ENCODE measurements at places on chromosomes 3 and 15.

- no peak for DNase-seq
Measured at GRCh38 chr3:3579658-3580057, 219.6 kb upstream of the LRRN1 start.

GRCh38 chr3:71406972-71407810, 176.3 kb downstream of the FOXP1 start:
- no peak for DNase-seq

GRCh38 chr3:17979911-17980310, 237.5 kb upstream of the TBC1D5 start:
- DNase-seq = no peak

GRCh38 chr3:42652611-42653302, 740 bp upstream of the ZBTB47 start:
- DNase-seq = peak; percentile 7

- DNase-seq = no peak
Measured at GRCh38 chr3:44098656-44099415, 142.8 kb upstream of the TOPAZ1 start.

- DNase-seq = no peak
Measured at GRCh38 chr3:140395134-140396075, 282.5 kb upstream of the TRIM42 start.

DNA sequence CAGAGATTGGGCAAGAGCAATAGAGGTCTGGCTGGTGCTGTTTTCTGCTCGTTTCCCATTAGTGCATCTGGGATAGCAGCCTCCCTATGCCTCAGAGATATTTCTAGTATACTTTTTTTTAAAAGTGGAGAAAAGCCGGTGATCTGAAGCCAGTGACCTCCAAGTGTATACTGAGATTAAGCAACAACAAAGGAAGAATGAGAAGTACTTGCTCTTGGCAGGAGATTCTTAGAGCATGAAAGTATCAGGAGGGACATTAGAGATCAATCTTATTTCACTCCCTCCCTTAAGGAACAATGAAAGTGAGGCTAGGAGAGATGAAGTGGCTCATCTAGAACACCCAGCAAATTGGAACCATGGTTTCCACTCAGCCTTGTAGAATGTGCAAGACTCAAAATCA, 423.3 kb downstream of the SOX2 start:
- no peak for DNase-seq

- DNase-seq = no peak
Measured at GRCh38 chr3:28940530-28940929, 340.3 kb upstream of the RBMS3 start.

DNA sequence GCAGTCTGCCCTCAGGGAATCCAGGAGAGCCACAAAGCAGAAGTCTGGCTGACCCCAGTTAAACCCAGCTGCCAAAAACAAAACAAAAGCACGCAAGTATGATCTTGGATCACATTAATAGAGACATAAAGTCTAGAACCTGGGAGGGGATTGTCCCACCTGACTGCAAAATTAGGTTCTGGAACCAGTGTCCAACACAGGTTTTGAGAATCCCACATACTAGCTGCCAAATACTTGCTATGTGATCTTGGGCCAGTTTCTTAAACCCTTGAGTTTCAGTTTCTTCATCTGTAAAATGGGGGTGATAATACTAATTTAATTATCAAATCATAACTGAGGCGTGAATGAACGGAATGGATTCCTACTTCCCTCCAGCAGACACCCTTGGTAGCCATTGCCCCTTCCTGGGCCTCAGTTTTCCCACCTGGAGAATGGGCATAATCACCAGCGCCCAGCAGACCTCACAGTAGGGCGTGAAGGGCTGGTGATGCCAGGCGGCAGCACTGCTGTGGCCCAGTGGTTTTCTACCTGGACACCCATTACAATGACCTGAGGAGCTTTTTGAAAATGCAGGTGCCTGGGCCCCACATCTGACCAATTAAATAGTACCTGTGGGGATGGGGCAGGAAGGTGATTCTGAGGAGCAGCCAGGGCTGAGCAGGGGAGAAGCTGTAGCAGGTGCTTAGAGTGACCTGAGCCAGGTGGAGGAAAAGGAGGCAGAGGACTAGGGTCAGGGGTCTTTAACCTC, 32.2 kb downstream of the GRIP2 start:
- DNase-seq = no peak

GRCh38 chr3:168544097-168544957, 448.6 kb upstream of the GOLIM4 start:
- no peak for DNase-seq

DNA sequence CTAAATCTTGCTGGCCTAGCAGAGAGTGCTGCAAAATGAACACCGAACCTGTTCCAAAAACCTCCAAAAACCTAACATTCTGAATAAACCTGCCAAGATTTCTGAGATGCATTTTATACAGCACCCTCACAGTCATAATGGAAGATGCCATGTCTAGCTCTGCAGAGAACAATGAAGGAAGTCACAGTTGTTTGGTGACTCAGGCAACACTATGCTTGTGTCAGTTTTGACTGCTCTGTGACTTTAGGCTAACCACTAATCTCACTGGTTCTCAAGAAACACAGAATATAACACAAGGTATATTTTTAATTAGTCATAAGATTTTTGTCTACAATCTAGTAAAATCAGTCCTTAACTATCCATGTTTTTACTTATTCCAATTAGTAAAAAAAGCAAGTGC, 606.6 kb downstream of the TBL1XR1 start:
- DNase-seq = no peak

DNA sequence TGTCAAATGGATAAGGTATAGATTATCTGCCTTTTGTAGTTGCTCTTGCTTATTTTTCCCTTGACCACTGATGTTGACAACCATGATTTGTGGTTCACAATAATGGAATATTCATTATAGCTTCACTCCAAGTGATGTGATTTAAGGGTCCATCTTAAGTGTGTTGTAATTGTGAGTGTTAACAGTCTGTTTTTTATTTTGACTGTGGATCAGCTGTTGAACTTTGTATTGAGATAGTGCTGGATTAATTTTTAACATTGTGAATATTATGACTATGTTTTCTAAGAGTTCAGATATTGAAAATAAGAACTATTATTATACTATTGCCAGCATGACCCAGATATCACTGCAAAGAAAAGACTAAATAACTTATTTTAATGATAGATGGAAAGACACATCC, 8.6 kb upstream of the GASK1A start:
- no peak for DNase-seq

GRCh38 chr3:195007766-195008165, 263.2 kb downstream of the XXYLT1 start:
- DNase-seq = no peak

- no peak for DNase-seq
Measured at GRCh38 chr15:99692825-99693224, 40.4 kb downstream of the LYSMD4 start.

DNA sequence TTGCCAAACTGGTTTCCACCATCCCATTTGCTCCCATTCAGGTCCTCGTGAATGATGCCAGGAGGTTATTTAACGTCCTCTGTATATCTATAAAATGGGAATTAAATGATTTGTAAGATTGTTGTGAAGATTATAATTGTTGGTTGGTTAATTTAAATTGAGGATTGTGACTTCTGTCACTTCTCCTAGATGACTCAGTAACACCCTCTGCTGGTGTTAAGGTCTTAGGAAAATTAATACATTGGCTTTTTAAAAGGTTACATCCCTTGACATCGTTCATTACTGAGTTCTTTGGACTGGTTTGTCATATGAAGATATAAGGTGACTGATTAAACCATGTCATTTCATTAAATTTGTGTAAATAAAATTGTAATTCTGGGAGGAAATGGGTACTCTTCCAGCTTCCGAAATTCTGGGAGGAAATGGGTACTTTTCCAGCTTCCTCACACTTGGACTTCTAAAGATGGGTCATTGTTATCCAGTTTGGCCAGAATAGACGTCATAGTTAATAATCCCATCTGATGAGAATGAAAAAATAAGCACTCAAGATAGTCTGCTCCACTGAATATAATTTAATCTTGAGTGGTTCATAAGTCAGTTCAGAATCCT, 33.3 kb upstream of the PAQR5 start:
- peak; percentile 46 for DNase-seq

DNA sequence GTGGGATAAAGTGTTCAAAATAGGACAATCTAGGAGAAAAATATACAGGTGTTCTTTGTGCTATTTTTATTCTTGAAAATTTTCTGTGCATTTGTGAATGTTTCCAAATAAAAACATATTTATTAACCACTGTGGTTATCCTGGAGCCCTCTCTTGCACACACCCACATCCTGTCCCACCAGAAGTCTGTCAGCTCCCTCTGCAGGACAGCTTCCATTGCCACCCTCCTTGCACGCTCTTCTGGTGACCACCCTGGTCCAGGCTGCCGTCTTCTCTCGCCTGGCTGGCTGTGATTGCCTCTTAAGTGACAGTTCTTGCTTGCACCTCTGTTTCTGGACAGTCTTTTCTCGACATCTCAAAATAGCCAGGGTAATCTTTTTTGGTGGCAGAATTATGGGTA, 394.0 kb downstream of the LRTM1 start:
- no peak for DNase-seq

DNA sequence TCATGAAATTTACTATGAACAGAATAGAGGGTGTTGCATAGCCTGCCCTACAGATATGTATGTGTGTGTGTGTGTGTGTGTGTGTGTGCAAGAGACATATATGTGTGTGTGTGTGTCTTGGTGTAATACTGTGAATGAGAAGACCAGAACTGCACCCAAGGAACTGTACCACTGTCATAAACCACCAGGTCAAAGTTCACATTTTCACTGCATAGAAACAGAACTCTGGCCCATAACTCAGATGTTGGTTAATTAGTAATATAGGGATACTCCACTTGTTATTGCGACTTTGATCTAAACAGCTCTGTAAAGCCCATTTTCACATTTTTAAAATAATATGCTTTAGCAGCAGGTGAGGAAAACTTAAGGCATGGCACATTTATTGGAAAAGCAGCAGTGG, 111.8 kb downstream of the IGF2BP2 start:
- DNase-seq = no peak

DNA sequence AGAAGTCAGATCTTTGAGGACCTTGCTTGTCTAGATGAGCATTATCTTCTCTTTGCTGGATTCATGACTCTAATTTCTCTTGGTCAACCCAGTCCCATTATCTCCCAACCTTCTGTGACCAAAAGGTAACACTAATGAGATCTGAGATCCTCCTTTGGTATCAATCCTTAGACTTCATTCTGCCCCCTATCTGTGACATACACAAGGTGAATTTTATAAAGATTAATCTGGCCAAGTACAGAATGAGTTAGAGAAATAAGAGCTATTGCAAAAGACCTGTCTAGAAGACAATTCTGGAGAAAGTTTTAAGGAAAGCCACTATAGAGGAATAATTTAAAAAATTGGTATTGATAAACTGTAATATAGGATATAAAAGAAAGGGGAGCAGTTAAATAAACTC, 113.8 kb upstream of the KCNMB2 start:
- DNase-seq = no peak

GRCh38 chr3:14988988-14989394, 41.6 kb downstream of the NR2C2 start:
- no peak for DNase-seq

- no peak for DNase-seq
Measured at GRCh38 chr3:112351823-112352222, 18.9 kb downstream of the CD200 start.
